NCI-H2081 (cell line): ENCODE measurements at places on chromosomes 5 and 9.

- no peak for DNase-seq
Measured at GRCh38 chr9:19173598-19174125, 46.4 kb upstream of the PLIN2 start.

DNA sequence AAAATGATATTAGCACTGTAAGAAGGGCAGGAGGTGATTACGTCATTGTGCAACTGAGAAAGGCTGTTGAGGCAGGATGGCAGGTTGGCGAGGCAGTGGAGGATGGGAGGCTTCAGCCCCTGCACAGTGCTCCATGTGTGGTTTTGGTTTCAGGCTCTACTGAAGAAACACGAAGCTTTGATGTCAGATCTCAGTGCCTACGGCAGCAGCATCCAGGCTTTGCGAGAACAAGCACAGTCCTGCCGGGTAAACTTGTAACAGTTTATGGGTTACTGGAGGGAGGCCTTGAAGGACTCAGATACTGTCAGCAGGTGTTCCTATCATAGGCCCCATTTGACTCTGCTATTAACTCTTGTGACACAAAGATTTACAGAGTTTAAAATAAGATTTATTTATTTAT lies 35.1 kb downstream of the SPTAN1 start:
- no peak for DNase-seq

GRCh38 chr5:110611817-110612216 lies 114.7 kb downstream of the TMEM232 start:
- no peak for DNase-seq

DNA sequence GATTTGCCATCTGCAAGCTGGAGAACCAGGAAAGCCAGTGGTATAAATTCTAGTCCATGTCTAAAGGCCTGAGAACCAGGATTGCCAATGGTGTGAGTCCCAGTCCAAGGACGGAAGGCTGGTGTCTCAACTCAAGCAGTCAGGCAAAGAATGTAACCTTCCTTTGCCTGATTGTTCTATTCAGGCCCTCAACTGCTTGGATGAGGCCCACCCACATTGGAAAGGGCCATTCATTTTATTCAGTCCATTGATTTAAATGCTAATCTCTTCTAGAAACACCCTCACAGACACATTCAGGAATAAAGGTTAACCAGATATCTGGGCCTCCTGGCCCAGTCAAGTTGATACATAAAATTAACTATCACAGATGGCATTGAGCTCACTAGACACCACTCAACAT lies 427.8 kb downstream of the ZNF608 start:
- no peak for DNase-seq

GRCh38 chr9:115985657-115986056 lies 167.9 kb upstream of the PAPPA start:
- DNase-seq = no peak

DNA sequence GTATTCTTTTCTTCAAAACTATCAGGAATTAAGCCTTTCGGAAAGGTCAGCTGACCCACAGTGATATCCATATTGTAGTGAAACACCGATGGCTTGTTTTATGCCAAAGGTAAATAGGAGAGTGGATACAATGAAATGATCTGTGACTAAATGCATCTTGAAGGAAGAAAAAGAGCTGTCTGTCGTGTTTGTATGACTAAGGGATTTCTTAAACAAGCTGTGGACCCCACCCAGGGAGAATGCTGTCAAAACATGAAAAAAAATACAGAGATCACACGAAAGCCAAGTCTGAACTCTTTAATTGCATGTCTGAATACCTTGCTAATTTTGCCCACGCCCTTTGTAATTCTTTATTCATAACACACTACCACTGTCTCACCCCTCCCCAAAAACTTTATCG lies 286.4 kb upstream of the WWC1 start:
- DNase-seq = no peak
